Endodermal cell (in vitro differentiated cells): ENCODE measurements at places on chromosomes 11 and 22.

GRCh38 chr11:113667801-113668200, 38.3 kb downstream of the TMPRSS5 start:
- DNase-seq = peak; percentile 10

DNA sequence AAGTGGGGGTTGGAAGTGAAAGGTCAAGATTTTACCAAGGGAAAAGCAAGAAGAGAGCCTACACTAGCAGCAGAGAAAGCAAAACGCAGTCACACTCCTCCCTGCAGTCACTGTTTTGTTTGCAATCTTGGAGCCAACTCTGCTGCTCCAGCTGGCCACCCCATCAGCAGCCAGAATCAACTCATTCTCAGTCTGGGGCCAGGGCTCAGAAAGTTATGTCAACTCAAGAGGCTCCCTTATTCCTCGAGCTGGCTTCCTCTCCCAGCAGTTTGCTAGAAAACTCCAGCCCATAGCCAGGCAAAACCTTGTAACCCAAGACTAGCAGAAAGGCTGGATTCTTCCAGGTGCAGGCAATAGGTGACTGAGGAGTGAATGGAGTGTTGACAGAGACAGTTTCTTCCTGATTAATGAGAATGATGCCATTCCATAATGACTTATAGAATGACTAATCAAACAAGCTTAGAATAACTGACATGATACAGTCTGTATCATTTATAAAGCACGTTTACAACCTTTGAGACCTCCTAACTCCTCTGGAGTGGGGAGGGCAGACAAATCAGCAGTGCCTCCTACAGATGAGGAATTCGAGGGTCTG, 53.4 kb downstream of the P4HA3 start:
- DNase-seq = no peak

DNA sequence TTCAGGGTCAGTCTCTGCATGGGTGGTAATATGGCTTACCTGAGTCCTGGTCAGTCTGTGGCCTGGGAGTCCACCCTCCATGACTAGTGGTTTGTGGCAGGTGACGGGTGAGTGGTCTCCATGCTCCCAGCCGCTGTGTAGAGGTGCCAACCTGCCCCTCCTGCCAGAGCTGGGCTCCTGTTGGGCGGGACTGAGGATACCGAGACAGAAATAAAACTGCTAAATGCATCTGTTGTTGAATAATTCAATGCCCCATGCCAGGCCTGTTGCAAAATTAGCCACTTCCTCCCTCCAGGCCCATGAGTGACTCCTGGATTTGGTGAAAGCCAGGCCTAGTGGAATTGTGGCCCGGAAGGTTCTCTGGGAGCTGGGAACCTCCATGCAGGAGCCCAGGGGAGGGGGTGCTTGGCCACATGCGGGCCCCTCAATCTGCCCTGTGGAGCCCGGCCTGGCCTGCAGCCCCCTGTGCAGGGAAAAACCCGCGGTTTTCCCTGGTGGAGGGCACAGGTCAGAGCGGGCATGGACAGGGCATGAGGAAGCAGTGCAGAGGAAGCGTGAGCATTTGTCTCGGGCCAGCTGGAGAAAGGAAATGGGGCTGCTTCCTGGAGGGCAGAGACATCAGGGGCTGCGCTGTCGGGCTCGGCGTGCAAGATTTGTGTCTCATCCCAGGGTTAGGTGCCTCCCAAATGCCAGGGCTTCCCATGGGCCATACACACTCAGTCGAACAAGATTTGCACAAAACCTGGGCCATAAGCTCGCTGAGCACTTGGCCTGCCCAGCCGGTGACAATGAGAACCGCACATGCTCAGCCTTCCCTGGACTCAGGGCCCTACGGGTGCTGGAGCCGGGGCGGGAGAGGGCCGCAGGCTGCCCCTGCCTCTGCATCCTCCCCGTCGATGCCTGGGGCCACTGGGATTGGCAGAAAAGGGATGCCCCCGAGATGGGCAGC, 66.9 kb downstream of the KCNQ1 start:
- DNase-seq = no peak

DNA sequence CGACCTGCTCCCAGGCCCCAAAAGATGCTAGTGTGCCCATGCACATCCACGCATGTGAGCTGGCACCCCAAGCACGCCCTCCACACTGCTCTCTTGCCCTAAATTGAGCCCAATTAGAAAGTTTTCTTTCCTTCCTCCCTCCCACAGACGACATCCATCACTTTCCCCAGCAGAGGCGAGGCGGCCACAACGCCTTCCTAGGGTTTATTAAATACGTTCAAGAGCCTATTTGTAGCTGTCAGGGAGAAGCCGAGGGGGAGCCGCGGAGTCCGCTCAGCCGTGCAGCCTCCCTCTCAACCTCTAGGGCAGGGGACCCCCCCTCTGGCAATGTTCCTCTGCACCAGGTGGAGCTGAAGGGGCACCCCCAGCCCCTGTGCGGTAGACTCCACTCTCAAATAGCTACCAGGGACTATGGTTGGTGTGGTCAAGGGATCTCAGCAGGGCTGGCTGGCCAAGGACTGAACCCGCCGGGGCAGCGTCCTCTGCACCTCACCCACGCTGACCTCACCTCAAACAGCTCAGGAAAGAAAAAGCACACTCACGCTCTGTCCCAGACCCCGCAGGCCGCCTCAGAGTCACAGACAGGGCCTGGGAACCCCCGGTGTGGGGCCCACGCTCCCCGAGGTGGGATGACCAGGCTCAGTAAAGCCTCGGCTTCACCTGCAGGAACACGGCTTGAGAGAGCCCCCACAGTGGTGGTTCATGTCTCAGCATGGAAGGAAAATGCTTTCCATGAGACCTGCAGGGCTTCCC, 152.4 kb downstream of the DSCAML1 start:
- no peak for DNase-seq

DNA sequence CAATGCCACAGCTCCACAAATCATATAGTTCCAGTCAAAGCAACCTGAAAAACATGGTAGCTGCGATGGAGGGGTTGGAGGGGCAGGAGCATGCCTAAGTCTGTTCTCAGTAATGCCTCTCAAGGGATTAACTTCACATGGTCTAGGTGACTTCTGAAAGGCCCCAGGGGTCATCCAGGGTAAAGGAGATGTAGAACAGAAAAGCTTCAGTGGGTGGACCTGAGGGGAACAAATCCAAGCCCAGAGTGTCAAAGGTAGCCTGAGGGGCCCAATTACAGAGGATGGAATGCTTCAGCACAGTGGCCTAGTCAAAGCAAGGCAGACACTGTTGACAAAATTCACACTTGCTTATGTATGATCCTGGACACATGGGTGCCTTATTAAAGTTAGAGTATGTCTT, 23.3 kb downstream of the OR4D9 start:
- no peak for DNase-seq

DNA sequence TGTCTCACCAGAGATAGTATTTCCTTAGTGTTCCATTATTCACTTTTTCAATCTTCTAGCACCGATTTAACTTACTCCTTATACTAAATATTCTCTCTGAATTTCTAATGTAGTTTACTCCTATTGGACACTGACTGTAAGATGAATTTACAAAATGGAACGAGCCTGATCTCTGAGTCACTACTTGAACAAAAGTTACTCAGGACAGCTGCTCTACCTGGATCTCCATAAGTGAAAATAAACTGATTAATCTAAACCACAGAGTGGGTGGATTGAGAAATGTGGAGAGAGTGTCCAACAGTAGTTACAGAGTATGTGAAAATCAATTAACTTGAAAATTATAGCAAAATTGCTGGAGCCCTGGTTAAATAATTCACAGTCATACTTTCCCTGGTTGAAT, 141.7 kb upstream of the CHORDC1 start:
- no peak for DNase-seq

GRCh38 chr11:60858731-60859464, 3.1 kb upstream of the PTGDR2 start:
- no peak for DNase-seq

DNA sequence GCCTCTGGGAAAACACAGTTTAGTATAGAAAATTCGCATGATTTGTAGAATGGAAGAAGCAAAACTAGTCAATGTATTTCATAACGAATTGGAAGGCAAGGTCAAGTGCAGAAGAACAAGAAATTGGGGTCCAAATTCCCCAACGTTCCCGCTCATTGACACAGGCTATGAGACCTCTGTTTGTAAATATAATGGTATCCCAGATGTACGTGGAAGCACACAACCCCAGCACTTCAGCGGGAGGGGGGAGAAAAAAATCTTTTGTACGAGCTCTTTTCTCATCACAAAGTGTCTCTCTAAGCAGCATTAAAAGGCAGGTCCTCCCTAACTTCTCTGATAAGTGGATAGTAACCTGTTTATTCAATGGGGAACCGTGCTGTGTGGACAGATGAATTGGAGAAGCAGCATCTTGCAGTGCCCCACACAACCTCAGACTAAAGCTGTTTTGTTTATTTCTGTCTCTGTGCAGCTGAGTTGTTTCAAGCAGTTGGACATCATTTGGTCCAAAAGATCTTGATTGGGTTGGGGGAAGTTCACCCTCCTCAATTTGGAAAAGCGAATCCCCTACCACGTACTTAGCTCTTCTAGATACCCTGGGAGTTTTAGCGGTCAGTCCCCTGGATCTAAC, 1.1 kb upstream of the GAB2 start:
- no peak for DNase-seq

DNA sequence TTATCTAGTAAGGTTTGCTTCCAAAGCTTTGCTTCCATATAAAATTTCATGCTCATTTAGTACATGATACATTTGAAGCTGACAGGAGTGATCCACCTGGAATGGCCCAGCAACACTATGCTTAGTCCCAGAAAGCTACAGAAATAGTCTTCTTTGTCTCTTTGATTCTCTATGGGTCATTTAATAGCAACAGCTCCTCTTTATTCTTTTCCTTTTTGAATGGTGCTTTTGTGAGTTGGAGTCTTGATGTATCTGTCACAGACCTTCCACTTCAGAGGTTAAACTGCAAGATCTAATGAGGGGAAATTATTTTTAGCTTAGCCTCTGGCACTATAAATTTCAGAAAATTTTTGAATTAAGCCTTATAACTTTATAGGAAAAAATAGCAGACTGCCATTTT, 509.5 kb downstream of the KCNA4 start:
- DNase-seq = no peak

GRCh38 chr11:93288079-93288478, 42.5 kb upstream of the DEUP1 start:
- no peak for DNase-seq

DNA sequence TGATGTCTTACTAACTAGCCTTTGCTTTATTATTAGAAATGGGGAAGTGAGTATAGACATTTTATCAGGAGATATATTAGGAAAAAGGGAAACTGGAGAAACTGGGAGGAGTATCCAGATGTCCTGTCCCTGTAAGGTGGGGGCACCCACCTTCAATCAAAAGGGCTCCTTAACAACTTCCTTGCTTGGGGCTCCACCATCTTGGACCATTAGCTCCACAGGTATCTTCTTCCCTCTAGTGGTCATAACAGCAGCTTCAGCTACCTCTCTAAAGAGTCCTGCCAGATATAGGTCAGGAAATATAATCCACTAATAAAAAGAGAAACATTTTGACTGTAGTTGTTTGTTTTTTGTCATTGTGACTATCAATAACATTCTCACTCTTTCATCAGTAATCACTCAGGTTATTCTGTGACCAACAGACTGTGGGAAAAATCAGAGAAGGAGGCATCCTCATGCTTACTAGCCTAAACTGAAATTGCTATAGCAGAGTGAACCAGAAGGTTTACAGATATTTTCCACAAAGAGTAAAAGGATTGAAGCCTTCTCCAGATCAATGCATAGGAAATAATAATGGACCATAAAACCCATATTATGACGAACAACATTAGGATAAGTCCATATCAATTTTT, 10.4 kb downstream of the OR51B4 start:
- DNase-seq = no peak

- DNase-seq = no peak
These were observed 4.7 kb downstream of the PLAAT3 start for GRCh38 chr11:63609536-63609935.

- no peak for DNase-seq
These were observed 796 bp downstream of the POLDIP3 start for GRCh38 chr22:42613872-42614301.
